Activated CD4-positive, alpha-beta T cell treated with anti-CD3 and anti-CD28 coated beads for 24 hours (primary cell): ENCODE measurements at places on chromosomes 7 and 10.
A peak's percentile ranks its signal among the peaks of the same experiment; 100 is the strongest.

- no peak for DNase-seq
Measured at GRCh38 chr10:114426476-114426875, 22.2 kb upstream of the AFAP1L2 start.

GRCh38 chr10:18260310-18260922 is 120.2 kb downstream of the CACNB2 start:
- no peak for DNase-seq

DNA sequence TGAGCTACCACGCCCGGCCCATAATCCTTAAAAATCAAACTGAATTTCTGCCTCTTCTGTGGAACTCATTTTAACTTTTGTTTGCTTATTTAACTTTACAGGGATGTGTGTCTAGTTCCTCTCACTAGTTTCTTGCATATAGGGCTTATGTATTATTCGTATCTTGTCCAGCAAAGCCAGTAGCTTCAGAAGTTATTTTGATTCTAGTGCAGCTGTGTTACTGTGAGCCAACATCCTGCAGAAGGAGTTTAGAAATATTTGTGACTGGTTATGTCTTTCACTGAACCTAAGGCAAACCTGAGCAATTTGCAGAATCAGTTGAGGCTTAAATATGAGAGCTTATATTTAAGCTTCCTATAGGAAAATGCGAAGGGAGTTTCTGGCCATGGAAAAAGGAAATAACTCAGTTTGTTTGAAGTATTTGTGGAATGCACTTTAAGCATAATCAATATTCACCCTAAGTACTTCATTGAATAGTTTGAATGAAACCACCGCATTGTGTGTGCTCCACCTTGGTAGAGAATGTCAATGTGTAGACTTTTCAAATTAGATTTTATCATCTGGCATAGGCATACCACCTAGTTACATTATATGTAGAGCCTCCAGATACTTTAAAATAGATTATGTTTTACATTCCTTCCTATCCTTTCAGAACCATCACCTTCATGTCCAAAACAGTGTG is 90.8 kb downstream of the MCU start:
- no peak for DNase-seq

- no peak for DNase-seq
Measured at GRCh38 chr7:92246360-92247101, 757 bp downstream of the ANKIB1 start.

- DNase-seq, result no peak
Measured at GRCh38 chr7:46492466-46492865, 571.4 kb upstream of the IGFBP3 start.

DNA sequence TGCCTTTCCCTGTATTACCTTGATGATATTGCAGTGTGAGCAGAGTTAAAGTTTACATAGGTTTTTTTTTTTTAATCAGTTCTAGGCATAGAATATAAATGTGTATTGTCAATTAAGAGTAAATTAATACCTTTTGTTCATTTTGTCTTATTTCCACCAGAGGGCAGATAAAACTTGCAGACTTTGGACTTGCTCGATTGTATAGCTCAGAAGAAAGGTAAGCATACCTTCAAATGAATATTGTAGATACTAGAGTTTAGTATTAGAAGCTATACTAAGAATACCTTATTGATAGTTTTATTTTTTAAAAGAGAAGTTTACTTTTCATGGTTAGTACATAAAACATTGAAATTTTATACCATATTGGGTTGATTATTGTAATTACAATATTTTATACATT is 86.8 kb downstream of the MPLKIP start:
- no peak for DNase-seq

DNA sequence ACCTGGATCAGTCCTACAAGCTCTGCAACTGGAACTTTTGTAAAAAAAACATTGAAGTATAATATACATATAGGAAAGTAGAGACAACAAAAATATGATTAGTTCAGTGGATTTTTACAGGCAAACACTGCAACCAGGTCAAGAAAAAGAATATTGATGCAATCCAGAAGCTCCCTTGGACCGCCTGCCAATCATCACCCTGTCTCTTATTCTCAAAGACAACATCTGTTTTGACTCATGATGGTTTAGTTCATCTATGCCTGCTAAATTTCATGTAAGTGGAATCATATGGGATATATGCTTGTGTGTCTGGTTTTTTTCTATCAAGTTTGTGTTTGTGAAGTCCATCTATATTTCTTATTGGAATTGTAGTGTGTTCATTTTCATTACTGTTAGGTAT is 7.7 kb upstream of the HYCC1 start:
- DNase-seq, result no peak

- no peak for DNase-seq
Measured at GRCh38 chr7:44845451-44845850, 2.4 kb downstream of the H2AZ2 start.

- no peak for DNase-seq
Measured at GRCh38 chr7:156178857-156179256, 366.6 kb upstream of the SHH start.

DNA sequence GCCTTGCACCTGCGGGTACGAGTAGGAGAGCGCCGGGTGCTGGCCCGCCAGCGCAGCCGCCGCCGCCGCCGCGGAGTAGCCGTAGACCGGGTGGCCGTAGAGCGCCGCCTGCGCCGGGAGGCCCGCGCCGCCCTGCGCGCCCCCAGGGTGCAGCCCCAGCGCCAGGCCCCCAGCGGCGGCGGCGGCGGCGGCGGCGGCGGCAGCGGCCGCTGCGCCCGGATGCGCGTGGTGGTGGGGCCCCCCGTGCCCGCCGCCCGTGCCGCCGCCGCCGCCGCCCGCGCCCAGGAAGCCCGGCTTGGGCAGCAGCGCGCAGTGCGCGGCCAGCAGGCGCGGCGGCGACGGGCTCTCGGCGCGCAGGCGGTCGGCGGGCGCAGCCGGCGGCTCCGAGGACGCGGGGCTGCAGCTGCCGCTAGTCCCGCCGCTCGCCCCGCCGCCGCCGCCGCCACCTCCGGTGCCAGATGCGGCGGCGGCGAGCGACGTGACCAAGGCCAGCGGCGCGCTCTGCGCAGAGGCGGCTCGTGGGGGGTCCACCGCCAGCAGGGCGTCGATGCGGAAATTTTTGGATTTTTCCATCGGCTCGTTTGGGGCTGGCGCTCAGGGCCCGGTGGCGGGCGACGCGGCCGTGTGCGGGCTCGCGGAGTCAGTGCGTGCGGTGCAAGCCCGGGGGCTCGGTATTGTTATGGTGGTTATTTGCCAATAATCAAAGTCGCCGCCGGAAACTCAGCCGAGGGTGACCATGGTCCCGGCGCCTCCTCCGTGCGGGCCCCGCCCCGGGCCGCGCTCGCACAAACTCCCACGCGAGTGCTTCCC is 480 bp downstream of the MNX1 start:
- DNase-seq, result no peak

DNA sequence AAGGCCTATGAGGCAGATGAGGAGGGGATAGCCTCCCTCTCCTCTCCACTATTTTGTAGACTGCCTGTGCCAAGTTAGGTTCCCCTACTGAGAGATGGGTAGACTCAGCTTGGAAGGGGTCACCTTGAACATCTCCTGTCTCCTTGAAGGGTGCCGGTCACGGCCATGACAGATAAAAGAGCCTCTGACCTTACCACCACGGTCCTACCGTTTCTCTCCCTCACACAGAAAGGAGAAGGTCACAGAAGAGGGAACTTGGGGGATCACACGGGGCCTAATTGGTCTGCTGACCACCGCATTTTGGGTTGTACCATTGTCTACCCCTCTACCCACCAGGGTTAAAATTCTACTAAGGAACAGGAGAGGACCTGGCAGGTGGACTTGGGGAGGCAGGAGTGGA is 17.0 kb downstream of the PRSS2 start:
- DNase-seq, result no peak

- no peak for DNase-seq
Measured at GRCh38 chr7:69020536-69020935, 577.7 kb upstream of the AUTS2 start.

DNA sequence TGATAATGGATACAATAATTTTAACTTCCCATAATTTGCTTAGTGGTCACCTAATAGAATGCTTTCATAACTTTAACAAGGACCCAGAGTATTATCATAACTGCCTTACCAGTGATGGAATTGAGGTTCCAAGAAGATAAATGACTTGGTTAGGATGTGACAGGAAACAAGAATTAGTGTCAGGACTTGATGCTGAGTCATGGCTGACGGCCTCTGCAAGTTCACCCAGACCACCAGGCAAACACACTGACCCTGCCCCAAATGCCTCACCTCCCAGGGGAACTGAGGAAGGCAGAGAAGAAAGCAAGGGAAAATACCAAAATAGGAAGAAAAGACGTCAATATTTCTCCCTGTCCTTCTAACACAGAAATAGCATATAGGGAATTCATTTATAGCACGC is 636.3 kb downstream of the PARD3 start:
- DNase-seq, result no peak

- DNase-seq, result no peak
Measured at GRCh38 chr7:112669306-112669705, 120.9 kb downstream of the TMEM168 start.

DNA sequence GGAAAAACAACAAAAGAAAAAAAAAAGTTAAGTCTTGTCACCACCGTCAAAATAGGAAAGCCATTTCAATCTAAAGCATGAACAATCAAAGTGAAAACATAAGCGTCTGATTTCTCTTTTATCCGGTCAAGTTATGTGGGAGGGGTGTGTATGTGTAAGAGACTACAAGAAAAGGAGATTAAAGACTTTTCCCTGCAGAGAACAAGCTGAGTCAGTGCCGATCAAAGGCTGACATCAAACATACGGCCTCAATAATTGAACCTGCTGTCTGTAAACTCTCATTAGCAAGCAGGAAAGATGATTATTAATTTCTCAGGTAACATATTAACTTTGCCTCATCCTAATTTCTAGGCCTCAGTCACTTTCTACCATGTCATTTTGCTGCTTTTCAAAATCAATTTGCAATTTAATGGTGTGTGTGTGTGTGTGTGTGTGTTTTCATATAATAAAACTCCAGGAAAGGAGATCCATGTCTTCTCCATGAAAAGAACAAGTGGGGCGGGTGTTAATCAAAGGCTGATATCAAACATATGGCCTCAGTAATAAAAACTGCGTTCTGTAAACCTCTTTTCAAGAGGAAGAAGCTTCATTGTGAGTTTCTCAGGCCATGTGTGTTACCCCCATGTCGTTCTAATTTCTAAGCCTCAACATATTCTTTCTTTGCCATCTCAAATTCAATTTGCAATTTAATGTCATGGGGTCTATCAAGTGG is 649.1 kb upstream of the SORCS1 start:
- DNase-seq, result no peak

- DNase-seq, result peak; percentile 40
Measured at GRCh38 chr10:120948889-120949608, 97.9 kb downstream of the WDR11 start.

GRCh38 chr7:100007887-100008286 is 7.5 kb upstream of the ZKSCAN1 start:
- DNase-seq, result no peak

- no peak for DNase-seq
Measured at GRCh38 chr7:150466477-150466876, 16.0 kb downstream of the GIMAP8 start.

DNA sequence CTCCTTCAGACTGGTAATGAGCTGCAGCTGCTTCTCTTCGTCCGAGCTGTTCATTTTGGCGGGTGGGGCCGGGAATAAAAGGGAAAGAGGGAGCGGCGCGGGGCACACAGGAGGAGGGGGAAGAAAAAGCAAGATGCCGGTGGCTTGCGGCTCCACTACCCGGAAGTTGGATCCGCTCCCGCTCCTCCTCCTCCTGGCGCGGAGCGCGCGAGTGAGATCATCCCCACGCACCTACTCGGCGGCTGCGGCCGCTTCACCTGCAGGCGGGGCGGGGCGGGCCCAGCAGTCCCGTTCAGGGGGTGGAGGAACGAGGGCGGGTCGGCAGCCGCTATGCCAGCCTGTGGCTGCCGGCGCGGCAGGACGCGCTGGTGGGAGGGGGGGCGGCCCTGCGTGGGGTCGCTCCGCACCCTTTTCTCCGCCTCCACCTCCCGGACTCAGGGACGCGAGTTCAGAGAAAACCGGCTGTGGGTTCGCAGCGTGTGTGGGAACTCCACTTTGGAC is at the start of gene SHTN1:
TSS of gene SHTN1 (minus strand) at position 162 of the 501 bp plus-strand sequence. CDS start at position 54, 108 bp downstream.
- DNase-seq, result no peak

GRCh38 chr7:71735961-71736556 is 604.1 kb downstream of the GALNT17 start:
- peak; percentile 10 for DNase-seq

DNA sequence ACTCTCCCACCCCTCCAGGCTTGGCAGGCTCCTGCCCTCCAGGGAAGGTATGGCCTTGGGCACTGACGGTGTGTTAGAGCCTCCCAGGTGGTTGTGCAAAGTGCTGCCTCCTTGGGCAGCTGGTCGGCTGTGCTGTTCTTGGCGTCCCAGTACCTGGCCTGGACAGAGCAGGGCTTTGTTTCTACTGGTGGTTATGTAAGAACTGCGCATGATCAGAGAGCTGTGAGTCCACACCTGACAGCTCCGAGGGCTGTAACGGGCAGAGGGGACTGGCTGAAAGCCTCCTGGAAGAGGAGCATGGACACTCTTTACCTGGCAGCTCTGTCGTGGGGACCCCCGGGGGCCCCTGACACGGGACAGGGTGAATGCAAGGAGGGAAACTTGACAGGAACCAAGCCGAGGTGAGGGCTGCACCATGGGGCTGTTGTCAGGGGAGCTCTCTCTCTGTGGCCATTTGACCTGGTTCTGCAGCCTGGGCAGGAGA is 3.1 kb upstream of the SFRP5 start:
- DNase-seq, result no peak

GRCh38 chr10:5987747-5988146 is 10.4 kb upstream of the IL15RA start:
- no peak for DNase-seq
